ENCODE measurements at places on chromosomes 7 and 10.

GRCh38 chr7:143362131-143363015 is at the start of gene FAM131B:
TSS of gene FAM131B (minus strand) at chr7:143362713. CDS start at chr7:143362603, 110 bp downstream.
- no peak for DNase-seq

GRCh38 chr10:100291356-100291755 is 4.9 kb upstream of the BLOC1S2 start:
- no peak for DNase-seq

- no peak for DNase-seq
Measured at GRCh38 chr10:11525503-11525902, 85.9 kb downstream of the USP6NL start.

GRCh38 chr7:144454256-144455039 is 51.0 kb upstream of the NOBOX start:
- DNase-seq: no peak

DNA sequence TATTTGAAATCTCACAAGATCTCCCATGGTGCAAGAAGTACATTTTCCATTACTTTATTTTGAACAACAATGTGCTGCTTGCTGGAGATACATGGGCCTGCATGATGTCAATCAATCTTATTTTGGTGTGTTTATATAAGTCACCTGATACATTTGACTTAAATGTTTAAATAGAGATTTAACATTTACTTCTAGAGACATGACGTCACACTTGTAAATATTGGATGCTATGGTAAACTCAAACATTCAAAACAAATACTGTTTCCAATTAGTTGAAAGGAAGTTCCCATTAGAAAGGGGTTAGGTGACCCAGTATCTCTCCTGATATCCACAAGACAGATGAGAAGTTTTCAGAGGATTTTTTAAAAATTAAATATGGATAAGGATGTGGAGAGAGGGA is 214.5 kb downstream of the NSUN6 start:
- DNase-seq: no peak

Measured in H4 (cell line).